T-cell (primary cell): ENCODE measurements at places on chromosomes 3 and 15.

- DNase-seq = peak; percentile 1
These were observed 226.7 kb upstream of the C2CD4B start for GRCh38 chr15:62391641-62392262.

DNA sequence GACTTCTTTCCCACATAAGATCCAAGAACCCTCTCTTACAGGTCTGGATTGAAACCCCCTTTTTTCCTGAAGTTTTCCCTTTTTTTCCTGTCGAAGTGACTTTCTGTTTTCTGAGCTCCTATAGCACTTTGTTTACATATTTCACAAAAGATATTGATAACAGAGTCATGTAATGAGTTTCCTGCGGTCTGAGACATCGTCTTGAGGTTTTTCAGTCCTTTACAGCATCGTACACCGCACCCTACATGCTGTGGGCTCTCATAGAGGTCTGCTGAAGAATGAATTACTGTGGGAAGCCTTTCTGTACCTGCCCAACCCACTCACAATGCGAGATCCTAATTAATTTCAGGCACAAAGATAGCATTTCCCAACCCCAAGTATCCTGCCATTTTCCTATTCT, 53.1 kb downstream of the MCF2L2 start:
- no peak for DNase-seq

DNA sequence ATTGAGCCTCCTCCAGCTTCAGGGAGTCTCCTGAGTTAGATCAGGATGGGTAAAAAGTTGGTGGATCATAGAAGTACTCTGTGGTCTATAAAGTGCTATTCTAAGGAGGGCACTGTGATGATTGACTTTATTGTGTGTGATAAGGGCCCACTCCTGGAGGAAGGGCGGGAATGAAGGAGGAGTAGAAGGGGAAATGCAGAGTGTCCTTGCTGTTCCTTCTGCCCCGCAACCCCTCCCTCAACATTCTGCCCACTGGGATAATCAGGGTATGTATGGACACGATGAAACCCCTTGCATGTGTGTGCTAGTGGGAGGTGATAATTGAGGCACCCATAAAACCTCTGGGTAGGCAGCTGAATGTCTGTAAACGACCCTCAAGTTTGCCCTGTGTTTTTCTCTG, 66.2 kb downstream of the CLDN11 start:
- no peak for DNase-seq

- DNase-seq = no peak
These were observed 108.1 kb downstream of the PDZRN3 start for GRCh38 chr3:73516631-73517030.

DNA sequence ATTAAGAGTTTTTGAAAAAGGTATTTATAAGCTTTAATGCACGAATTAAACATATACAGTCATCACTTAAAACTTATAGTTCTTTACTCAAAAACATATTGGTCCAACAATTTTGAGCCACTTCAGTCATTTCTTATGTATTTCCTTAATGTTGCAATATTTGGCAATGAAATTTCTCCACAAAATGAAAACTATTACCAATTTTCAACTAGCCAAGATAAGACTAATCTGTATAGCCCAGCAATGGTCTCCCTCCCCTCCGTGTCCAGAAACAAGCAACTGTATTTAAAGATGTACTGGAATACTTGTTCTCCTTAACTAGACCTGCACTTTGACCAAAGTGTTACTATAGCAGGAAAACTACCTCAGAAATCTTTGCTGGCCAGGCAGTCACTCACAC, 9.2 kb downstream of the ARF4 start:
- DNase-seq = no peak

GRCh38 chr3:23130406-23130805, 72.7 kb upstream of the UBE2E2 start:
- no peak for DNase-seq

DNA sequence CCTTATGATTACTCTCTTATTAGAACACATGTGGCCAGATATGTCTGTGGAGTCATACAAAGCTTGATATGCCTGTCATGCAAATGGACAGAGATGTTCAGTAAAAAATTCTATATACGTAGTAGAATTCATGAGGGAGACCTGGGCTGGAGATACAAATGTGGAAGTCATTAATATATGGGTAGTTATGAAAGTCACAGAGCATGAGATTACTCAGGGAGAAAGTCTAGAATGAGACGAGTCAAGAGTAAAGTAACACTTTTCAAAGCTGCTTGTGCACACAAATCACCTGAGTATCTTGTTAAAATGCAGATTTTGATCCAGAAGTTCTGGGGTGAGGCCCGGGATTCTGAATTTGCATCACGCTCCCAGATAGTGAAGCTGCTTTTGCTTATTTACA, 28.4 kb downstream of the OXSM start:
- DNase-seq = no peak

DNA sequence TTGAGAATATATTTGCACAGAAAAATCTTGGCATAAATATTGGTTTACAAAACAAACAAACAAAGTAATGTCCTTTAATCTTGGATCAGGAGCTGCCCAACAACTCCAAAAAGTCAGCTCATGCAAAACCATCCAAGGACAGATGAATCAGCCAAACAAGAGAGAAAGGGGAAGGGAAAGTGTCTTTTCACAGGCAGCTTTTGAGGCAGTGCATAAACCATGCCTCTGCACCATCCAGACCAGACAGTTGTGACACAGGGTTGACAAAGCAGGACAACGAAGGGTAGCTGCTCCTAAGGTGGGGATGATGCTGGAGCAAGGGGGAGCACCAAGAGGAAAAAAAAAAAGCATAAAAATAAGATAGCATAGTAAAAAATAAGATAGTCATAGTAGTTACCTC, 8.7 kb downstream of the CD86 start:
- DNase-seq = no peak

DNA sequence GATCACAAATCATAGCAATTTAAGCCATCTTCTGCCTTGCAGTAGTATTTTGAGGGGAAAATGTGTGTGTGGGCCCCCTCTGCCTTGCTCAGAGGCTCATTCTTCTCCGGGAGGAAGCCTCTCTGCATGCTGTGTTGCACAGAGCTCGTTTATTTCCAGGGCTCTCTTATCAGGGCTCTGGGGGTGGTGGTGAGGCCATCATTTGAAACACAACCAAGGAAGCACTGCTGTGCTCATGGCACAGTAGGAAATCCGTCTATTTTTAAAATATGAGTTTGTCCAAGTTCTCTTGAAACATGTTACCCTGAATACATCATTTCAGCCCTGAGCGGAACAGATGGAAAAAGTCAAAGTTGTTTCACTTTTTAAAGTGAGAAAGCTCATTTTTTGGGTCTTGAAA, 369.0 kb upstream of the CFAP20DC start:
- DNase-seq = no peak

- DNase-seq = no peak
These were observed 118.1 kb upstream of the MEIS2 start for GRCh38 chr15:37218351-37218916.

- no peak for DNase-seq
These were observed 81.6 kb upstream of the LRRFIP2 start for GRCh38 chr3:37255990-37256308.

DNA sequence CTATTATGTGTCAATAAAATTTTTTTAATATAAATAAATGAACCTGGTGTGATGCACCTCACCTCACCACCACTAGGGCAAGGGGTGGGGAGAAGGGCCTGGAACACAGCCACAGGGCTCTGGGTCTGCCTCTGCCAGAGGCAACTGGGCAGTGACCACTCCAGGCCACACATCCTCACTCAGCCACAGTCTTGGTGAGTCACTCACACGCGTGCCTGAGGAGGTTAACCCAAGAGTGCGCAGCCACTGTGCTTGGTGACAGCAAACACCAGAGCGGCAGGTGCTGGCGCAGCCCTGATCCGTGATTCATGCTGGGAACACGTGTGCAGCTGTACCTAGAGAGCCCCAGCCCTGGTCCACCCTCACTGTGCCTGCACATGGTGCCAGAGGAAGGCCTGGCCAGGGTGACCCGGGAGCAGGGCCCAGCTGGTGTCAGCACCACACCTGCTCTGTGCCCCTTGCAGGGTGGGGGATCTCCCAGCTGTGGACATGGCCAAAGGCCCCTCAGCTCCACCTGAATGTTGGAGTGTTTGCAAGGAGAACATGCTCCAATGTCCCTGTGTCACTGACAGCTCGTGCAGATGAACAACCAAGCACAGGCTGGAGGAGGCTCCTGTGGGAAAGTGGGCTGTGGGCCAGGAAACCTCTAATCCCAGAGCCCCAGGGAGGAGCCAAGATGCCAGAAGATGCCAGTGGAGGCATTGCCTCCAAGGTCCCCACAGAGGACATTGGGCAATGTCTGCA, 2.1 kb downstream of the SLC41A3 start:
- peak; percentile 11 for DNase-seq
